ENCODE measurements at places on chromosomes 4 and X. TPM values are rescaled to one million over a fixed set of nuclear protein-coding genes. Genes with fewer than 3 reads are reported as not detected.

DNA sequence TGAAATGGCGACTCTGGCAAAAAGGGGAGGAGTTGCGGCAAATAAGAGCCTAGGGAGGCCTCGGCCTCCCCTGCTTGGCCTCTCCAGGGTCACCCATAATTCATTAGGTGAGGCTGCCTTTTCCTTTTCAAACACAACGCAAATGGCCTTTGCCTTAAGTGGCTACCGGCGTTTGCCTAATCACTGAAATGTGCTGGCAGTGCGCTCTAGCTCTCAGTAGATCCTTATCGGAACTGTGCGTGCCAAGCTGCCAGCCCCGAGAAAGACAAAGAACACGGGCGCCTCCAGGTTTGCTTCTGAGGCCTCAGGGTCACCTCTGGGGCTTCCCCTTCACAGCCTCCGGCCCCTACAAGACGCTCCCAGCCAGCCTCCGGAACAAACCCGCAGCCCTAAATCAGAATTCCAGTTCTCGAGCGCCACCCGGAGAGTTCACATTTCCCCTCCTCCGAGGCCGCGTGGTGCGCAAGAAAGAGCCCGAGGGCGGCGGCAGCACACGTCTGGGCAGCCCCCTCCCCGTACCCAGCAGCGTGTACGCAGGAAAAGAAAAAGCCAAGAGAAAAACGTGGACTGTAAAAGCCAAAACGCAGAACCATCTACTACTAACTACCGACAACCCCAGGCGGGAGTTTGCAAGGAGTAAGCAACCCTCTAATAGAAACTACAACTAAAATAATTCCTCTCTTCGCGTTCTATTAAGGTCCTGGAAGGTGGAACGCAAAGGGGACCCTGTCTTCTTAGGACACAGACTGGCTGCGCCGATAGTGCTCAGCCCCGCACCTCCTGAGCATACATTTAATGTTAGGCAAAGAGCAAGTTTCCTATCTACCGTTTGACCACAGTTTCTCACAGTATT lies 76.5 kb upstream of the BCOR start:
- peak; percentile 48 for DNase-seq

DNA sequence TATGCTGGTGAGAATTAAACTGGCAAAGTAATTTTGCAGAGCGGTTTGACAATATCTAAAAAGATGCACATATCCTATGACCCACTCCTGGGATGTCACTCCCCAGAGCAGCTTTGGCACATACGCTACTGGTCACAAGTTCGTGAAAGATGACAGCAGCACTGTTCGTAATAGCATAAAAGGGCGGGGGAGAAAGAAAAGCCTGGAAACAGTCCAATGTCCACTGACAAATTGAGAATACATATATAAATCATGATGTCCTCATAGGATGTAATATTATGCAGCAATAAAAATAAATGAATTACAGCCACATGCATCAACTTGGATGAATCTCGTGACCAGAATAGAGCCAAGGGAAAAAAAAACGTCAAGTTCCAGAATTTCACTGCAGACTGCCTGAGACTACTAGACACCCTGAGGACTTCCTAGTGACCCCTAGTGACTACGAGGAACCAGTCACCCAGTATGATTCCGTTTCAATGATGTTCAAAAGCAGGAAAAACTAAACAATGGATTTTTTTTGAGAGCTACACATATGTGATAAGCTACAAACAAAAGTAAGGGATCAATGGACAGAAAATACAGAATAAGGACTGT lies 1.8 kb downstream of the PCSK1N start:
- DNase-seq, result peak; percentile 65

Gene ZNF280C
- polyA plus RNA-seq, result 2.7 TPM

DNA sequence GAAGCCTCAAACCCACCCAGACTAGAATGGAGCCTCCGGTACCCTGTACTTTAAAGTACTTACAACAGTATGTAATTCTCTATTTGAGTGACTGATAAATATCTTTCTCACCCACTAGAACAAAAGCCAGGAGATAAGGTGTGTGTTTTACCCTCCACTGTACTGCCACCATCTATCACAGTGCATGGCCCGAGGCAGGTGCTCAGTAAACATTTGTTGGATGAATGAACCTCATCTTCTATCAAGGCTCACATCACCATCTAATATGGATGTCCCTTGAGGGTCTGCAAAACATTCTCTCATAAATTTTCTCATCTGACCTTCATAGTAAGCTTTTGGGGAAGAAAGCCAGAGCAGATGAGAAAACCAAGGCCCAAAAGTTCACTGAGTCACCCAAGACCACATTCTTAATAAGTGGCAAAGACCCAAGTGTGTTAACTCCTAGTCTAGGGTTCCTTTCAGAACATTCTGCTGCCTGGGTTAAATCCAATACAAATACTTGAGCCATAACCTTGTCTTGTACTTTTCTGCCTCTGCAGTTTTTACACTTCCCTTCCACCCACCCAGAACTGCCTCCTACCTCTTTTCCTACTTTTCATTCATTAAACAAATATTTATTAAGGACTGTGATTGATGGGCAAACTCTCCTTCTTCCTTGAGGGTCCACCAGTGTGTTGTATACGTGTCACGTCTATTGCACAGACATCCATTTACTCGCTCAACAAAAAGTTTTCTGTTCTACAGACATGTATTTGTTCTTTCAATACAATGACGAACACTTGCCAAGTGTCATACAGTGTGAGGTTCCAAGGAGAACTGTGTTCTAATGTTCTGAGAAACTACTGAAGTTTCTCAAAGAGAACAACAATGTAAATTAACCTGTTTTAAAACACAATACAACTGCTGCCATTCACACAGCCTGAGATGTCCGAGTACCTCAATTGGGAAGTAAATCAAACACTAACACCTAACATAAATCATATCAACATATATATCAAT lies 35.7 kb downstream of the APBB2 start:
- no peak for DNase-seq

Gene TSPYL2
- polyA plus RNA-seq, result 26.4 TPM

GRCh38 chrX:110944311-110944750 lies 148.7 kb upstream of the CHRDL1 start:
- DNase-seq, result peak; percentile 76

- DNase-seq, result no peak
Observed at GRCh38 chr4:26287756-26288155, 33.1 kb upstream of the RBPJ start.

Gene SSX4
- polyA plus RNA-seq, result not detected

- DNase-seq, result peak; percentile 23
Observed at GRCh38 chr4:48100256-48100655, 33.8 kb downstream of the TXK start.

DNA sequence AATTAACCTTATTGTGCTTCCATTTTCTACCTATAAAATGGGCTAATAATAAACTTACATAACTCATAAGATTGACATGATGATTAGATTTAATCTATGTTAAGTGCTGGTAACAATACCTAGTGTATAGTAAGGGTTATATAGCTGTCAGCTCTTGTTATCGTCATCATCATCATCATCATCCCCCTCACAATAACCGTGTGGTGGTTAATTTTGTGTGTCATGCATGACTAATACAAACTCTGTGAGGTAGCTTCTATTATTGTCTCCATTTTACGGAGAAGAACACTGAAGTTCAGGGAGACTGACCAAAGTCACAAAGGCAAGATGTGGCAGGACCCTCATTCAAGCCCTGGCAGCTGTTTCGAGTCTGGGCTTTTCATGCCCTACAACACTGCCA lies 211.3 kb downstream of the PALLD start:
- DNase-seq, result no peak

DNA sequence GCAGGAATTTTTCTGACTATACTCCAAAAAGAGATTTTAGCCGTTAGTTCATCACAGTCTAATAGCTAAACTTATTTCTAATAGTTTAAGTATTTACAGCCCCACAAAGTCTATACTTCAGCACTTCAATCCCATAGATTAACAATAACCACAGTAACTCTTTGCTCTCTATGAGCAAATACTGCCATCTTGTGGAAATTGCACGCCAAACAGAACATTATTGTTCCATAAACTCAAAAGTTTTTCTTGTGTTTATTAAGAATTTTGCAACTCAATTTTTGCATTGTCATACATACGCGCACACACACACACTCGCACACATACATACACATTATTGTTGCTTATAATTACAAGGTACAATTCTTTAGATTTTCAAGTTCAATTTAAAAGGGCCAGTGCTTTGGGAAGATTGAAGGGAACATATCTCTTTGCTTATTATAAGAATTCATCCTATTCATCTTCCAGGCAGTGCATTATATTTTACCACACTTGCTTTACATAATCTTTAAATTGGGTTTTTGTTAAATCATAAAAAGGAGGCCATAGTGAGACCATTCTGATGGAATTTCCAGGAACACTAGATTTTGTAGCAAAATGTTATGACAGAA lies 63.8 kb upstream of the ATOH1 start:
- peak; percentile 33 for DNase-seq

Gene PAGE5
- 7.1 TPM for polyA plus RNA-seq

- DNase-seq, result no peak
Observed at GRCh38 chr4:147138171-147138570, 192.5 kb upstream of the TTC29 start.

GRCh38 chr4:26088433-26088928 lies 174.5 kb downstream of the SMIM20 start:
- no peak for DNase-seq

GRCh38 chr4:87353592-87353991 lies 30.9 kb upstream of the HSD17B13 start:
- DNase-seq, result peak; percentile 17

Gene RCHY1
- polyA plus RNA-seq, result 13.5 TPM

DNA sequence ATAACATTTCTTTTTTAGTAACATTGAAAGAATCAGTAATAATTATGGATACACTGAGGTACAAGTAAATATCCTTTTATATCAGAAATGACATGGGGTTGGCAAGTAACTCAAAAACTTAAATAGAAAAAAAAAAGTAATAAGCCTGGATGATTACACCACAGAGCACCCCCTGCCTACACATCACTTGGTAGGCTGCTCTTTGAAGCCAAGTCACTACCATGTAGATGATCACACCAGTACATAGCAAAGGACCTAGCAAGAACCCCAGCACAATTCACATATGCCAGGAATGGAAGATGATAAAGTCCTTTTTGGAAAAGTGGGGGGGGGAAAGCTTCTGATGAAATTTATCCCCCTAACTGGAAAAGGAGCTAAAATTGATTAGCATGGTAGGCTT lies 56.9 kb downstream of the METTL14 start:
- DNase-seq, result no peak

All from SK-N-SH (cell line).